Activated naive CD8-positive, alpha-beta T cell treated with anti-CD3 and anti-CD28 coated beads, Interleukin-2, amount 10 ng/mL, durations not matched to agents 7 days and 5 days (primary cell): ENCODE measurements at places on chromosomes 6 and 20. TPM values are rescaled to one million over a fixed set of nuclear protein-coding genes. Genes with fewer than 3 reads are reported as not detected.

DNA sequence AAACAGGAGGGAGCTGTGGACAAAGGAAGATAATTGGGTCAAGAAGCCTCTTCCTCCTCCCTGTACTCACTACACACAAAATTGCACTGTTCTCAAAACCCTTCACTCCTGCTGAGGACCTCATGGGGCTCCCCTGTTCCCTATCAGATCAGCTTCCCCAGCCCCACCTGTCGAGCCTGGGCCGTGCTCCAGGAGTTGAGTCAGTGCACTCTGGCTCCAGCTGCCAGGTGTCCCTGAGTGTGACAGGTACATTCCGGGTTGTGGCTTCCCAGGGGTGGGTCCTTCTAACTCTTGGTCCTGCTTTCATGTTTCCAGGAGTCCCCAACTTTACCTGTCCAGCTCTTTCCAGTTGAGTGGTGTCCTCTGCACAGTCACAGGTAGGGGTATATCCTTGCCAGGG is 8.4 kb downstream of the RAB5IF start:
- DNase-seq, result no peak

DNA sequence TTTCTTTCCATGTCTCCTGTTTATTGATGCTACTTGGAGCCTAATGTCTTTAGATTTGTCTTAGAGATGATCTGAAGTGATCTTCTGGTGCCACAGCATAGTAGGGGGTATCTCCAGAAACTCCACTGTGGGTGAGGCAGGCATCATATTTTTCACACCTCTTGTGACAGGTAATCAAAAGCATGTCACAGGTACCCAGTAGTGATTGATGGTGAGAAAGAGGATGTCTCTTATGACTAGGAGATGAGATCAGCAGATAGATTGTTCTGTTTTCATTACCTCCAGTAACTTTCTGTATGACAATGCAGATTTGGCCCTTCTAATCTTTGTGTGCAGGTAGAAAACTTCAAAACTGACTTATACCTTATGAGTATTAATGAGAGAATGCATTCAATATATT is 13.5 kb downstream of the NCOA7 start:
- DNase-seq, result no peak

DNA sequence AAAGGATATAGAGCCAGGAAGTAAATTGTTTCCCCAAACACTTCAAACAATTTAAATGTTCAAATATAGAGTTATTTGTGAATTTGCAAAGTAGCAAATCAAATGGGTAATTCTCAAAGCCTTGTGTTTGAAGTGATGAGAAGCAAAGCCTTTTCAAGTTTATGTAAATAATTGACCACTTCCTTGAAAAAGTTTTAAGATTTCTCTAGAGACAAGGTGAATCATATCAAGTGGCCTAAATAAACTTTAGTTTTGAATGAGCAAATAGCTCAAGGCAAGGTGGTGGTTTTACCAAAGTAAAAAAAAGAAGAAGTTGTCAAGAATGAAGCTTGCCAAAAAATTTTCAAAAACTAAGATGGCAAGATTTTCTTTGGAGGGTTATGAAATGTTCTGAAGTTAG is 42.6 kb upstream of the IFNGR1 start:
- no peak for DNase-seq

DNA sequence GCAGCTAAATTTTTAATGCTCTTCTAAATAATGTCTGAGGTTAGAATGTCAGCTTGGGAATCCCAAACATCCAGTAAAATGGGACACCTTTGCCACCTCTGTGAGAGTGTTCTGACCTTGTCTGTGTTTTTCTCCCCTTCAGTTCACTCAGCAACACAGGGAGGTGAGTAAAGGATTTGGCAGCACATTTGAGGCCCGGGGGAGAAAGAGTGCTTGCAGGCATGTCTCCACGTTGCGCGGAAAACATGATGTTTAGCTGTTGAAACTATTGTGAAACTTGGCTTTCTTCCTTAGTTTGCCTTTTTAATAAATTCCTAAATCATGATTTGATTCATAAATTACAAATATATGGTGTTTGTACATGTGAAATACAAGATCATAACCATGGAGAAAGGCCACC is 707.8 kb upstream of the FLRT3 start:
- DNase-seq, result no peak

DNA sequence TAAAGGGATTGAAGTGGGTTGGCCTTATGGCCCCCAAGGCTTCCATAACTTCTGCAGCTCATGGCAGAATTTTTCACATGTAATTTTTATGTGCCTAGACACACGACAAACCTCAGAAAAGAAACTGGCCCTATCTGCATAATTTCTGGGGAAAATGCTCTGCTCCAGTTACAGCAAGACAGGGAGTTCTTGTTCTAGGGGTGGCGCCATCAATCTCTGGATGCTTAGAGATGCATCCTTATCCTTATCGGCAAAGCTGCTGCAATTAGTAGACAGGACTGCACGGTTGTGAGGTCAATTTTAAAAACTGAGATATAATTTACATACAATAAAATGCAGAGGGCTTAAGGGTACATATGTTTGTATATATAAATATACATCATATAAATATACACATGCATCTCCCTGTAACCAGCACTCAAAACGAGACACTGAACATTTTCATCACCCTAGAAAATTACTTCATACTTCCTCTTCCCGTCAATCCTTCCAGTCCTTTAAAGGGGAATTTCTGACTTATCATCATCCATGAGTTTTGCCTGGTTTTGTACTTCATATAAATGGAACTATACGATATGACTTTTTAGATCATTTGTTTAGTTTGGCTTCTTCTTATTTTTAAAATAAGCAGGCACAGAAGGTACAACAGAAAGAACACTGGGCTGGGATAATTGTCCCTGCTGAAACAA is 10.2 kb downstream of the ELMO2 start:
- DNase-seq, result no peak

- no peak for DNase-seq
These were observed 5.4 kb upstream of the GCM1 start for GRCh38 chr6:53154071-53154470.

DNA sequence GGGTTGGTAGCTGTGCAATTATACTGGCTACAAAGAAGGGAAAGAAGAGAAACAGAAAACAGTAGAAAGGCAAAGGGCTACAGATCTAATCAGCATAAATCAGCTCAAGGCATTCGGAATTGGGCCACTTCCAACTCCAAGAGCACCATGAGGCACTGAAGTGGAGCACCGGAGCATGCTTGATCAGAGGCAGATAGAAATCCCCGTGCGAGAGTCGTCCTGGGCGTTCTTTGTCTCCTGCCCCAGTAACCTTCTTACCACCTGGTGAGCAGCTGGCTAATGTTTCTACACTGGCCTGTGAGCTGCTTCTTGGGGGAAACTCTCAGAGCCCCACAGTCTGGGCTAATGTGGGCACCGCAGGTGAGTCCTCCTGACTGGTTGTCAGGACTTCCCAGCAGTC is 16.7 kb downstream of the NEDD9 start:
- DNase-seq, result no peak

GRCh38 chr6:157980288-157981131 is 1.2 kb upstream of the SYNJ2 start:
- DNase-seq, result no peak

- no peak for DNase-seq
These were observed 66.2 kb downstream of the GNAS-AS1 start for GRCh38 chr20:58784321-58785074.

- DNase-seq, result no peak
These were observed 60.0 kb upstream of the PIM1 start for GRCh38 chr6:37109714-37110499.

GRCh38 chr20:17747431-17747846 is 47.7 kb downstream of the BANF2 start:
- DNase-seq, result no peak

The TCP11 gene
- total RNA-seq, result not detected

The EFCAB8 gene
- 0.47 TPM for total RNA-seq

The CST4 gene
- not detected for total RNA-seq

The RAB32 gene
- total RNA-seq, result not detected

The PAQR8 gene
- total RNA-seq, result 25.7 TPM

The SNRPB2 gene
- total RNA-seq, result 73.0 TPM
